NCI-H82 (cell line): ENCODE measurements at places on chromosomes 11 and 22.
A peak's percentile ranks its signal among the peaks of the same experiment; 100 is the strongest.

DNA sequence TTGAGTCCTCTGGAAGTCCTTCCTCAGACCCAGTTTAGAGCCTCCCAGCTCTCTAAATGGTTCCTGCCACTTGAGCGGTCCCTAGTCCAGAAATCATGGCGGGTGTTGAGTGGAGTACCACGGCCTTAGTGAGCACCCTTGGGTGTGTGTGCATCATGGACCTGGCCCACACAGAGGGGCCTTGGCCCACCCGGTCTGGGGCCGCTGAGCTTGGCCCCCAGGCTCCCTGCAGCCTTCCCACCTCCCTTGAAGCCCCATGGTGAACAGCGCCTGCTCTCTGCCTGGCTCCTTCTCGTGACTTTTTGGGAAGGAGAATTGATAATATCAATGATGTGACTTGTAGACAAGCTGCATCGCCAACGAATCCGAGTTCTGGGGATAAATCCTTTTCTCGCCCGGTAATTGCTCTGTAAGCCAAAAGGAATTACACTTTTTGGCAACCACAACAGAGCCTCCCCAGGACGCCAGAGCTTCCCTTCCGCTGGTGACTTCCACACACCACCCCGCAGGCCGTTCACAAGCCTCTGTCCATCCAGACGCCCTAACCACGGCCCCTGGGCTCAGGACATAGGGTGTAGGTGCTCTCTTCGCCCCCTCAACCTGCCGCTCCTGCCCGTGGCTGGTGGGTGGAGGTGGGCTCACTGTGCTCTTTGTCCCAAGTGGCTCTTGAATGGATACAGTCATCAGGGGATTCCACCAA lies 93.8 kb downstream of the NECTIN1 start:
- DNase-seq: no peak

DNA sequence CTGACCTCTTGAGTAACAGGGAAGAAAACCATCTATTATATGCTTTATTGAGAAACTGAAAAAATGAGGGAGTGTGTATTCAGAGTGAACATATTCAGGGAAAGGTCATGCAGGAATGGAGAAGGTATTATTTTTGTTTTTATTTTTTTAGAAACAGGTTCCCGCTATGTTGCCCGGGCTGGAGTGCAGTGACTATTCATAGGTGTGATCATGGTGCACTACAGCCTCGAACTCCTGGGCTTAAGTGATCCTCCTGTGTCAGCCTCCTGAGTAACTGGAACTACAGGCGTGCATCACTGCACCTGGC lies 8.7 kb upstream of the RCE1 start:
- no peak for DNase-seq

DNA sequence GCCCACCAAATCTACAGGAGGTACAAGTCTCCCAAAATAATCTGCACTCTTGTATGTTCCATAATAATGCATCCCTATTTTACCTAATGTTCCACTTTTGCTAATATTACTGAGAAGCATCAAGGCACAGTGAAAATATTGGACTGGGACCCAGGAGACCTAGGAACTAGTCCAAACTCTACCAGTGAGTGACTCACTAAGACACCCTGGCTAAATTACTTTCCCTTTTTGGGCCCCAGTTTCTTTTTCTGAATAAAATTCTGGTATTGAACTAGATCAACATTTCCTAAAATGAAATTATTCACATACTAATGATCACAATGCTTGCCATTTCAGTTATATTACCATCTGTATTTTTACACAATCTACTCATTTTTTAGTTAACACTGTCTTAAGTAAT lies 19.6 kb downstream of the THAP12 start:
- no peak for DNase-seq

GRCh38 chr11:30411383-30411782 lies 88.5 kb downstream of the ARL14EP start:
- no peak for DNase-seq

DNA sequence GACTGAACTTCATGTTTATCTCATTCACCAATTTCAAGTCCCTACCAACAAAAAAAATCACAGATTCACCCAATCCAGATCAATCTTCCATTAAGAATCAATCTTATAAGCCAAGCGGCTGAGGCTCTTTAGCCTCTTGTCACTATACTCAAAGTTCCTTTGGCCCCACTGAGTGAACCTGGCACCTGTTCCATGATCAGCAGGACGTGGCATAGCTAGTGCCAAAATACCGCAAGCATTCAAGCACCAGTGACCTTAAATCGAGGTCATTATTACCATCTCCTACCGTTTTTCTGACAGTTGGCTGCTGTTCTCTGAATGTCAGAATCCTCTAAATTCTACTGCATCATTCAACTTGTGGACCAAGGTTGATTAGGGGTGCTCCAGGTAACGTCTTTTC lies 141.2 kb downstream of the CADM1 start:
- peak; percentile 26 for DNase-seq

- no peak for DNase-seq
Observed at GRCh38 chr11:12642040-12642439, 32.2 kb upstream of the TEAD1 start.

DNA sequence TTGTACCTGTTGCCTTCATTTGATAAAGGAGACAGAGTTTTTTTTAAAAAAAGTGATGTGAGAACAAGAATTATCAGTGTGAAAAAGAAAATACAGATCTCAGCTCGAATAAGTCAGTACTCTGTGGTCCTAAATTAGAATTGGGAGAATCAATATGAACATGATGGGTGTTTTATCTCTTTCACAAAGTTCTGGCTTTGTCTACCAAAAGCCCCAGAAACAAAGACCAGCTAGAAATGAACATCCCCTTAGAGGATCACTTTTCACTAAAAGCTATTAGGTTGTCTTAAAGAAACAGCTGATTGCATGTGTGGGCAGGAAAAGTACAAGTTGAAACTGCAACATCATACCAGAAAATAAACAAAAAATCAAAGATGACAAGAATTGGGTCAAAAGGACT lies 8.4 kb upstream of the ST14 start:
- no peak for DNase-seq

DNA sequence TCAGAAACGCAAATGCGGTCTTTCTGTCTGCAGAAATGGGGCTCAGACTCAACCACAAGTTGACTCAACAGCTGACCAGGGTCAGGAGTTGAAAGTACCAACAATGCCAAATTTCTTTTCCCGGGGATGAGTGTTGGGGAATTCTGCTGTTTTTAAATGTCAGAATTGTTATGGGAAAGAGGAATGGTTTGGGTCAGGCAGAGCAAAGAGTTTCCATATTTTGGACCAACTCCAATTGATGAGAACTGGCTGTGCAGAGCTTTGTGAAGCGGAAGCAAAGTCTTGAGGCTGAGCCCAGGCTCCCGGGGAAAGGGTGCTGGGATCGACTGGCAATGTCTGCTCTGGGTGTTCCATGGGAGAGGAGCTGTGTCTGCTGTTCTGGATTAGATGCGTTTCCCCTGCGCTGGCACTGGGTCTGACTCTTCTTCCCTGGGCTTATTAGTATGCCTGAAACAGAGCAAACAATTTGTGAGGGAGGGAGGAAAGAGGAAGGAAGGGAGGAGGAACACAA lies 36.2 kb downstream of the TXN2 start:
- DNase-seq: no peak

GRCh38 chr11:12206529-12206928 lies 96.1 kb downstream of the MICAL2 start:
- DNase-seq: no peak

- peak; percentile 67 for DNase-seq
Observed at GRCh38 chr11:86885311-86885710, 69.9 kb downstream of the FZD4 start.

DNA sequence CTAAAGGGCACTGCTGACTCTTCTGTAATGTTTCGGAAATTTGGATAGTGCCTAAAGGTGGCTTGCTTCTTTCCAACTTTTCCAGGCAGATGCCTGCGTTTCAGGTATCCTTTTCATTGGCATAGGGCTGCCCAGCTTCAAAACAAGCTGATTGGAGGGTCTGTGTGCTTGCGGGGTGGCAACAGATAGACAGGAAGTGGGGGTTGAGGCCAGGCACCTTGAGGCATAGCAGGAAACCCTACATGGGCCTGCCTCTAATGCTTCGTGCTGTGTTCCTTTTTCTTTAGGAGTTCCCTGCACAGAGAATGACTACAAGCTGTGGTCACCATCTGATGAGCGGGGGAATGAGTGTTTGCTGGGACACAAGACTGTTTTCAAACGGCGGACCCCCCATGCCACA lies 92.2 kb upstream of the SORL1-AS1 start:
- DNase-seq: no peak

DNA sequence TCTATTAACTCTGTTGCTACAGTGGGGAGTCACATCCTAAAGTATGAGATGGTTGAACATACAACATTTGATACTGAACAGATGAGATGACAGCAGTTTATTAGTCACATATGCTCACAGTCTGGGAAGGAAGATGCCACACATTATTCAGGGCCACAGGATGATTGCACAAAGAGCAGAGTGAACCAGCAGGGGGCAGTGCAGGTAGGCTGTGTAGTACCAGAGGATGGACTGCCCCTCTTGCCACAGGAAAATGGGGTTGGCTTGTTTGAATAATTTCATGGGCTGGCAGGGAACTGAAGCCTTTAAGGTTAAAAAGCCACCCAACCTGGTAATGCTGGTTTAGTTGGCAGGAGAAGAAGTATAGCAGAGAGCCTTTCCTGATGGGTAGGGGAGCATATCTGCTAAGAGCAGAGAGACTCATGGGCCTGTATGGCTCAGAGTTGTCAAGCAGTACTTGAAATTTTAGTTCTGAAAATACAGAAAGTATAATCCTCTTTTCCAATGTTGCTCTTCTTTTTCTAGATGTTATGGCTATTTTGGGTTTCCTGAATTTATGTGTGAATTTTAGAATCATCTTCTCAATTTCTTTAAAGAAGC lies 180.4 kb upstream of the B3GAT1 start:
- peak; percentile 45 for DNase-seq

- no peak for DNase-seq
Observed at GRCh38 chr11:73225001-73225686, 7.1 kb downstream of the P2RY2 start.

DNA sequence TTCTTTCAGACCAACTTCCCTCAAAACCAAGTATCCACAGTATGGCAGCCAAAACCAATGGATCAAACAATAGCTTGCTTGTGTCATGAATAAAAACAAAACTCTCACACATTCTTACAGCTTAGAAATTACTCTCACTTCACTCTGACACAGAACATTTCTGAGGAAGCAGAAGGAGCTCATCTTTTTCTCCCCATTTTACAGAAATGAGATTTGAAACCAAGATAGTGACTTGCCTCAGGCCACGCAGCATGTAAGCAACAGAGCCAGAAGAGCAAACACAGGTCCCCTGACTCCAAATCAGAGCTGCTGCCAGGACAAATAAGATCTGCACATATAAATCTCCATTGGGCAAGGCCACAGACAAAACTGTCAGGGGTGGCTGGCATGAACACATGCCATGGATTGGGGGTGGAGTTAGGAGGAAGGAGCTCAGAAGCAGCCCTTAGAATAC lies 64.8 kb downstream of the RAB30 start:
- no peak for DNase-seq

- DNase-seq: no peak
Observed at GRCh38 chr22:48807155-48807554, 1020.5 kb downstream of the BRD1 start.

DNA sequence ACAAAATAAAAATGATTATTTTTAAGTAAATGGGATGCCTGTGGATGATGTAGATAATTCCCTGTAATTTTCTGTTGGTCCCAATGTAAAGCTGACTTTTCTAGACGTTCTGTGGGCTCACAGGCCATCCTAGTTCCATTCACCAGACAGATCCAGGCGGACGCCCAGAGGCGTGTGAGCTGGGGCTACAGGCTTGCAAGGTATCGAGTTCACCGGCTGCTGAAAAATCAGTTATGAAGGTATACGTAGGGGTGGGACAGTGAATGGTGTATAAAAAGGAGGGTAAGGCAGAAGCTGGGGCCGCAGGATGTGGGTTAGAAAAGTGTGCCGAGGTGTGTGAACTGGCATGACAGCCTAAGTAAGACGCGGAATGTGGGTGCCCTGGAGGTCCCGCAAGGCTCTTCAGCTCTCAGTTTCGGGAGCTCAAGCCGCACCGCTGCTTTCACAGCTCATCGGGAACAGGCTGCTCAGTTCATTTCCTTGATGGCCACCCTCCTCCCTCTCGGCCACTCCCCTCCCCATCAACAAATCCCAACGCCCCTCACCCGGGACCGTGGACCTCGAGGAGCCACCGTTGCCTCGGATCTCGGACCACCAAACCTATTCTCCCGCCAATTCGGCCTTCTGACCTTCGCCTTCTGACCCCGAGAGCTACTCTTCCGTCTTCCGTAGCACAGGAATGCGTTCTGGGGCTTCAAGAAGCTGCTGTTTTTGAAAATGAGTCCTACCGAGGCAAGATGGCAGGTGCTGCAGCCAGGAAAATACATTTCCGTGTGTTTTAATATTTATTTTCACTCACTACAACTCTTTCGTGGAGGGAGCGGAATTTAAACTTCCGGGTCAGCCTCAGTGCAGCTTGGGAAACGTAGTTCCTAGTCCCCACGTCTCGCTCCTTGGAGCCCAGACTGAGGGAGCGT lies at the start of gene XNDC1N:
Gene XNDC1N (minus strand): TSS at position 775 of the 917 bp plus-strand sequence. CDS start 5,241 bp downstream, outside the sequence.
- DNase-seq: peak; percentile 94

GRCh38 chr11:31813391-31814175 lies 2.5 kb upstream of the PAX6 start:
- peak; percentile 78 for DNase-seq

GRCh38 chr11:724049-724777 lies 18.2 kb downstream of the EPS8L2 start:
- peak; percentile 39 for DNase-seq

- no peak for DNase-seq
Observed at GRCh38 chr11:74371269-74372052, 26.8 kb downstream of the PGM2L1 start.

DNA sequence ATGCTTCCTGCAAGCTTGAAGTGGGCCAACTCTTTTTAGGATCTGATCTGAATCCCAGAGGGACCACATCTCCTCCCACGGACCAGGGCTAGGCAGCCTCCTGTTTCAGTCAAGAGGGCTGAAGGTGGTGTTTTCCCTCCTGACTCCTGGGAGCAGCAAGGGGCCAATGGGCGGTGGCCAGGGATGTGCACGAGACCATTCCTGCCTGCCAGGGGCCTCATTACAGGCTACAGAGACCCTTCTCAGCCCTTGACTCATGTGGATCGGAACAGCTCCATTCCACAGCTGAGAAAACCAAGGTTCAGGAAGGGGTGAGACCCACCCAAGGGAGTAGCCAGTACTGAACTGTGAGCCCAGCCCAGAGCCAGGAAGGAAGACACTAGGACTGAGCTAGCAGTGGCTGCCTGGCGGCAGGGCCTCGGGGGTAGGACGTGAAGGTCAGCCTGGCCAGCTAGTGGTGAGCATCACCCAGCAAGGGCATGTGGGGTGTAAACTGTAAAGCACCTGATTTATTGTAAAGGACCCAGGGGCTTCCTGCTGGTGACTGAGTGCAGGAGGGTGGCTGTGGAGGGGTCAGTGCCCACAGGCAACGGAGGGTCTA lies 3.4 kb upstream of the P2RY6 start:
- no peak for DNase-seq

GRCh38 chr22:43081968-43082367 lies 7.2 kb downstream of the TTLL1 start:
- DNase-seq: no peak
